Foreskin keratinocyte (primary cell): ENCODE measurements at places on chromosomes 1 and 21.

DNA sequence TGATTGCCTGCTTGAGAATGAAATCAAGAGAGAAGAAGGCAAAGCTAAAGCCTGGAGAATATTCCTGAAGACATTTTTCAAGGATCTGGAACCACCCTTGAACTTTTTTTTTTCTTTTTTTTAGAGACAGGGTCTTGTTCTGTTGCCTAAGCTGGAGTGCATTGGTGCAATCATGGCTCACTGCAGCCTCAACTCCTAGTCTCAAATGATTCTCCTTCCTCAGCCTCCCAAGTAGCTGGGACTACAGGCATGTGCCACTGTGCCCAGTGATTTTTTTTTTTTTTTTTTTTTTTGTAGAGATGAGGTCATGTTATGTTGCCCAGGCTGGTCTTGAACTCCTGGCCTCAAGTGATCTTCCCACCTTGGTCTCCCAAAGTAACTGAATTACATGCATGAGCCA is 22.2 kb upstream of the IRF2BP2 start:
- DNase-seq: no peak

DNA sequence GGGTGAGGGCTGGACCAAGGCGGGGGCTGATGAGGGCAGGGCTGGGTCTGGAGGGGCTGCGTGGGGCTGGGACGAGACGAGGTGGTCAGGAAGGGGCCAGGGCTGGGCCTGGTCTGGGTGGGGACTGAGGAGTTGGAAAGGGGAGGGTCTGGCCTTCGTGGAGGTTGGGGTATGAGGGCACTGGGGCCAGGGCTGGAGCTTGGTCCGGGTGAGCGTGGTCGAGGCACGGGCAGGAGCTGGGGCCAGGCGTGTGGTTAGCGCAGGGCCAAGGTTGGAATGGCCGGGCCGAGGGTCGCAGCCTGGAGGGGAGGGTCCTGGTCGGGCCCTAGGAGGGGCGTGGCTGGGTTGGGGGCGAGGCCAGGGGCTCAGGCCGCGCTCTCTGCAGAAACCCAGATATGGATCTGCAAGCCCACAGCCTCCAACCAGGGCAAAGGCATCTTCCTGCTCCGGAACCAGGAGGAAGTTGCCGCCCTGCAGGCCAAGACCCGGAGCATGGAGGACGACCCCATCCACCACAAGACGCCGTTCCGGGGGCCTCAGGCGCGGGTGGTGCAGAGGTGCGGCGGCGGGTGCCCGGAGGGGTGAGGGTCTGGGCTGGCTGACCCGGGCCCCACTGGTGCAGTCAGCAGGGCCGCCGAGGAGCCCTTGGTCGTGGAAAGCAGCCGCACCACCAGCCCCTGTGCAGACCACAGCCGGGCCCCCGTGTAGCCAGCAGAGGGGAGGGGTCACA is 9.0 kb downstream of the TTLL10 start:
- no peak for DNase-seq

DNA sequence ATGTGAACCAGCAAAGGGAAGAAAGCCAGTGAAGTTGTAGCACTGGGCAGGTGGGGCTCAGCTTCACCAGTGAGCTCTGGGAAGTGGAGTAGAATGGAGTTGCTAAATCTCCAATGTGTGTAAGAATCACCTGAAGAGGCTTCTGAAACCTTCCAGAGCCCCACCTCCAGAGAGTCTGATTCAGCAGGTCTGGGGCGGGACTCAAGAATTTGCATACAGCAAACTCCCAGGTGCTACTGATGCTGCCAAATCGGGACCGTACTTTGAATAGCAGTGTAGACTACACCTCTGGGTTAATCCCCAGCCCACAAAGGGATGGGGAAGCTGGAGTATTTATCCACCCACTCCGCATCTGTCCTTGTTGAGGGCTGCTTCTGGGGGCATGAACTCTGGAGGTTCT is 154.3 kb downstream of the IGSF21 start:
- DNase-seq: no peak

DNA sequence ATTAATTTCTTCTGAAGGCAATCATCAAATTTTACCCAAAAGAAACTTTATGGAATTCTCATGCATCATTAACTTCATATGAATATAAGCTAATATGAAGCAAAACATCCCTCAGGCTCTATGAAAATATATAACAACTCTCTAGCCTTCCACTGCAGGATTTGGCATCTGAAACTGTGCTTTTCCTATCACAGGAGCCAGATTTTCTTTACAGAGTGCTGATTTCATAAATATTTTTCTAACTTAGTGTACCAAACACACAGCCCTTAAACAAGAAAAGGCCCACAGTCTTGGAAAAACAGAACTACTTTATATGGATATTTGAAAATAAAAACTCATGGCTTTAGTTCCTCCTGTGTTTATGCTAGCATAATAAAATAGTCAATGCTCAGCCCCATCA is 559.5 kb upstream of the CHRM3 start:
- no peak for DNase-seq

- no peak for DNase-seq
Observed at GRCh38 chr1:209215826-209216225, 367.7 kb upstream of the CAMK1G start.

DNA sequence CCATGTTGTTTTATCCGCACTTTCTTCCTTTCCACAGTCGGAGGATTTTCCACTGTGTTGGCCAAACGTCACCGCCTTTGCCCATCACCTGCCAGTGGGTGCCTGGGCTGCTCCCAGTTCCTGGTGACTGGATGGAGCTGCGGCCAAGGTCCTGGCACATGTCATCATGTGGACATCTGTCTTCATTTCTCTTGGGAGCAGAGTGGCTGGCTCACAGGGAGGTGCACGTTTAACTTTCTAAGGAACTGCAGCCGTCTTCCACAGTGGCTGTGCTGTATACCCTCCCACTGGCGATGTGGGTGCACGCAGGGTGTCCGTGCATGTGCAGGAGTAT is 19.5 kb upstream of the RNF223 start:
- DNase-seq: no peak

DNA sequence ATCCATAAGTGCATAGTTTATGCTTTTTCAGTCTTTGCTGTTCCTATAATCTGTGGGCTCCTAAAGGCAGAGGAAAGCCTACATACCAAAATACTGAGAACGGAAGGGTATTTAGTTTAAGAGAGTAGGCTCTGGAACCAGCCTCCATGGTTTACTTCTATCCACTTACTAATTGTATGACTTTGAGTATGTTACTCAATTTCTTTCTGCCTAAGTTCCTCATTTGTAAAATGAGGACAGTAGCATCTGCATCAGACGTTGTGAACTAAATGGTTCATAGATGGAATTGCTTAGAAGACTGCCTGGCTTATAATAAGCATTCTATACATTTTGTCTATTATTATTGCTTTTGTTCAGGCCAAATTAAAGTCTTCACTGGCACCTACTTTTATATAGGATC is 111.0 kb downstream of the NTNG1 start:
- DNase-seq: no peak

GRCh38 chr1:31441558-31441957 is 28.5 kb downstream of the SERINC2 start:
- no peak for DNase-seq

DNA sequence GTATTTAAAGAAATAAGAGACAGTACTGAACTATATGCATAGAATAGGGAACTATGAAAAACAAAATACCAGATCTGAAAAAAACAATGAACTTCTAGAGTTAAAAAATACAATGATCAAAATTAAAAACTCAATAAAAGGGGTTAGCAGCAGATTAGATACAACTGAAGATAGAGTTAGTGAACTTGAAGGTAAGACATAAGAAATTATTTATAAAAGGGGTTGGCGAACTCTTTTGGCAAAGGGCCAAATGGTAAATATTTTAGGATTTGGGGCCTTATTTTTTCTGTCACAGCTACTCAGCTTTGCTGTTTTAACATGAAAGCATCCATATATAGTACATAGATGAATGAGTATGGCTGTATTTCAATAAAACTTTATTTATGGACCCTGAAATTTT is 111.4 kb downstream of the ST3GAL3 start:
- no peak for DNase-seq

DNA sequence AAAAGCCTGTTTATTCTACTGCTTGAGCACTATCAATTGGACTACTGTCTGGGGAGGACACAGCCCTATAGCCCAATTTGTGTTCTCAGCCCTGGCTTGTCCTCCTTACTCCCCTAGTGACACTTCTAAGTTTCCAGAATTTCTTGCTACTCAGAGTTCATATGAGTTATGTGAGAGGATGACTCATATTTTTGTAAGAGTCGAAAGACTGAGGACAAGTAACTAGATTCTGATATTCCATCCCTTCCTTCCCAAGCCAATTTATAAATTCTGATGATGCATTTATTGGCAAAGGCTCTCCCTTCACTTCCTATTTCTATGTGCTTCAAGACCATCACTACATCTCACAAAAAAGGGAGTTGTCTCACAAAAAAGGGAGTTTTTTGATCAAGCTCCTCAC is 422.2 kb upstream of the DEPDC1 start:
- DNase-seq: peak; percentile 9

DNA sequence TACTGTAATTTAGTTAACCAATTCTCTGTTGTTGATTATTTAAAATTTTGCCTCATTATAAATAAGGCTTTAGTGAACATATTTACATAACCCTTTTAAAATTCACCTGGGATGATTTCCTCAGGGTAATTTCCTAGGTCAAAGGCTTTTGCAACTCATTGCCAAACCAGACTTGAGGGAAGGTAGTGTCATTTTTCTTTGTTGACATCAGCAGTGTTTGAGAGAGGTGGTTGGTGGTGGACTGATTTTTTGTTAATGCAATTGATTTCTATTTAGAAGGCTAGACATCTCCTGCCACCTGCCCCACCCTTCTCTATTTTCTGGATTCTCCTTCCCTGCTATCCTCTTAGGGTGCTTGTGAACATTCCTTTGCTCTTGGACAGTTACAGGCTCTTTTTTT is 116.8 kb downstream of the HHAT start:
- DNase-seq: no peak

DNA sequence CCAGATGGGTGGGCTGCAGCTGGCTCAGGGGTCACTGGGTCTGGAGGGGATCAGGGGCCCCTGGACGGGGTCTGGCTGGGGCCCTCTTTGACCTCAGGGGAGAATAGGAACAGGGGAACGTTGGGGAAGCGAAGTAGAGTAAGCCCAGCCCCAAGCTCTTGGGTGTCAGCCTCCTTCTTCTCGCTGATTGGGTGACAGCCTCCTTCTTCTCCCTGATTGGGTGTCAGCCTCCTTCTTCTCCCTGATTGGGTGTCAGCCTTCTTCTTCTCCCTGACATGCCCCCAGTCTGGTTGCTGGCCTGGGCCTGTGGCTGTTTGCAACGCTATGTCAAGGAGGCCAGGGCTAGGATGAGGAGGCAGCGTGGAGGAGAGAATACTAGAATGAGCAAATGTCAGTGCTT is 76.7 kb upstream of the CASZ1 start:
- DNase-seq: no peak

DNA sequence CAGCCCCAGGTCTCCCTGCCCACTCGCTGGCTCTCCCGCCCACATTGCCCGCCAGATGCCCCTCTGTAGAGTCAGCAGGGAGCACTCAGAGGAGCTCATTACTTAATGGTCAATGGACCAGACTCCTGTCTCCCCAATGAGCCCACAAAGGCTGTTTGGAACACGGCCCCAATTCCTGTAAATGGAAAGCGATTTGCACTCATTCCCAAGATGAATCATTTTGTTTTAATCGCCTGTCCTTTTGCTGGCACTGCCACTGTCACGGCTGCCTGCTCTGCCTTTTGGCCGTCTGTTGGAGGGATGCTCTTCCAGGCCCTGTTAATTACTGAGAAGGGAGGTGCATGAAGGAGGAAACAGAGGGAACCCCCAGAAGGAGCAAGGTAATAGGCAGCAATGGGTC is 44.8 kb upstream of the ATP2B4 start:
- DNase-seq: no peak

DNA sequence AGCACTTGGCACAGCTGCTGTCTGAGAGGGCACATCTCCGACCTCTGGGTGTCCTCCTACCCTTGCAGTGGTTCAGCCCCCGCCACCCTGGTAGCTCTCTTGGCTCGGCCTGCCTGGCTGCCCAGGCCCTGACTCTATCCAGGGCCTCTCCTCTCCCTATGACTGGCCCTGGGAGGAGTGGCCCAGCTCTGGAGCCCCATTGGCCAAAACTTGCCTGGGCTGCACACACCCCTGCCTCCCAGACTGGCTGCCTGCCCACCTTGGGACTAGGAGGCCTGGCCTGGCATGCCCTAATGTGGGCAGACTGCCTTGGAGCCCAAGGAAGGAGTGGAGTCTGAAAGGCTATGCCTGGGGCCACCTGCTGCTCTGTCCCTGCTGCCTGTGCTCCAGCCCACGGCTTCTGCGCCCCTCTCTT is 33.6 kb downstream of the ACOT11 start:
- peak; percentile 85 for DNase-seq

GRCh38 chr1:206679738-206680211 is 4.9 kb upstream of the MAPKAPK2 start:
- DNase-seq: no peak

- DNase-seq: no peak
Observed at GRCh38 chr1:157367091-157367739, 185.1 kb downstream of the FCRL5 start.

GRCh38 chr1:176773038-176773437 is 310.1 kb downstream of the PAPPA2 start:
- DNase-seq: no peak

- DNase-seq: no peak
Observed at GRCh38 chr1:241589521-241589920, 50.6 kb downstream of the CHML start.

DNA sequence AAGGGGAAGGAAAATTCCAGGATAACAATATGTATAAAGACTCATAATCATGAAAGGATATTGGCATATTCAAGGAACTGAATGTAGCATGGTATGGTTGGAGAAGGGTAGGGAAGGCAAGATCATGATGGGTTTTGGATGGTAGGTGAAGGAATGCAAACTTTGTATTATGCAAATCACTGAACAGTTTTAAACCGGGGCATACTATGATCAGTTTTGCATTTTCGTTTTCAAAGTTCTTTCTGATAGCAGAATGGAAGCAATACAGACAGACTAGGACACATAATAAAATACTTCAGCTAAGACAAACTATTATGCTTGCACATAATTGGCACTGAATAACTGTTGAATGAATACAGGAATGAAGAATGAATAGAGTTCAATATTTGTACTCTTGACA is 14.5 kb upstream of the CTH start:
- DNase-seq: no peak

GRCh38 chr1:117573386-117574023 is 32.3 kb upstream of the TENT5C start:
- no peak for DNase-seq

DNA sequence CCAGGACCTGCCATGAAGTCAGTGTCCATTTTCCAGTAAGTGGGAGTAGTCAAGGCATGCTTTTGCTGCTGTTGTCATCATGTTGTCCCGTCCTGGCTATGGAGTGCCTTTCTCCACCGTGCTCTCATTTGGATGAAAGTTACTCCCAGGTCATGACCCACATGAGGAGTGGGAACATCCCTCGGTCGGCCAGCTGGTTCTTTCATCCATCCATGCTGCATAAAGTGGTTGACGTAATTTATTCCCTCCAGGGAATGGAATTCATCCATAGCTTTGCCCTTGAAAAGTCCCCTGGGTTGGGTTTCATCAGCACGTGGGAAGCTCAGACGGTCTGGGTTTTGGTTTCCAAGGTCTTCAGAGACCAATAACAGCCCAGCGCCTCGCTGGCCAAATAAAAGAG is 11.6 kb downstream of the PLA2G2A start:
- DNase-seq: no peak

- DNase-seq: peak; percentile 89
Observed at GRCh38 chr1:214581785-214582184, 21.2 kb upstream of the CENPF start.

GRCh38 chr1:76238094-76238628 is 163.6 kb downstream of the ST6GALNAC3 start:
- no peak for DNase-seq

- DNase-seq: peak; percentile 9
Observed at GRCh38 chr21:16468184-16468583, 738.4 kb downstream of the USP25 start.
